Stimulated activated CD4-positive, alpha-beta T cell treated with anti-CD3 and anti-CD28 coated beads, Interleukin-4, amount 100 ng/mL, for 4 hours (primary cell): ENCODE measurements at places on chromosomes 7 and 10.

DNA sequence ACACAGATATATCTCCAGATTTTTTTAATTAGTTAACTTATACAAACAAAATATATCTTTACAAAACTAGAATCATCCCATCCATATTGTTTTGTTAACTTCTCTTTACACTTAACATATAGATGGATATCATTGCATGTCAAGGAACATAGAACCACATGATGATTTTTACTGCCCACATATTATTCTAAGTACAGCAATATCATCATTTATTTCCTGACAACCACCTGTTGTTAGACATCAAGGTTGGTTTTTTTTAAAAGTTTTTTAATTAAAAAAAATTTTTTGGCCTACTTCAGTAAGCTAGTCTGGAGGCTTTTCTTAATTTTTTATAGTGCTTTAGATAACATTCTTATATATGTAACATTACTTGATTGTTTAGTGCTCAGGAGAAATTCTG, 38.9 kb upstream of the BAMBI start:
- DNase-seq, result no peak

GRCh38 chr7:112400141-112400540, 50.1 kb upstream of the IFRD1 start:
- DNase-seq, result no peak

DNA sequence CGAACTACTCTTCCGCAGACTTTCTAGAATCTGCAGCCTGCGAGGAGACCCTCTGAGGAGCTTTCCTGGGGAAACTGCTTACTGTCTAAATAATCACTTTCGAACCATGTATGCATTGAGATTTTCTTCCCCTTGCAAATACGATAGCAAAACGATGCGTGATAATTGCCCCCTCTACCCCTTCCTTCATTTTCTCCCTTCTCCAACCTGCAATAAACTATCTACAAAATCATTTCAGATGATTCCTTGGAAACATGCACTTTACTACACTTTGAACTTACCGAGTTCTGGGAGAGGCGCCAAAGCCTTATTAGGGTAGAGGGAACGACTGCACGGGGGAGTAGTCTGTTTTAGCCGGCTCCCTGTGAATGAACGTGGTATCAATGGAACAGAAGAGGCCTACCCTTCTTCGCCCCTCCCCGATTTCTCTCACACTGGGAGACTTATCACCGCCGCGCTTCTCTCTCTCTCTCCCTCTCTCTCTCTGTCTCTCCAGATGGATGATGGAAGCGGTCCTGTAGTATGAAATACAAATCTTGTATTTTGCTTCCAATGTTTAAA, at the start of gene FGFBP3:
Gene FGFBP3, minus strand, starts transcription at position 370 of the 561 bp plus-strand sequence. CDS start 517 bp downstream, outside the sequence.
- DNase-seq, result no peak

GRCh38 chr7:158047391-158048059, 540.1 kb downstream of the PTPRN2 start:
- no peak for DNase-seq

DNA sequence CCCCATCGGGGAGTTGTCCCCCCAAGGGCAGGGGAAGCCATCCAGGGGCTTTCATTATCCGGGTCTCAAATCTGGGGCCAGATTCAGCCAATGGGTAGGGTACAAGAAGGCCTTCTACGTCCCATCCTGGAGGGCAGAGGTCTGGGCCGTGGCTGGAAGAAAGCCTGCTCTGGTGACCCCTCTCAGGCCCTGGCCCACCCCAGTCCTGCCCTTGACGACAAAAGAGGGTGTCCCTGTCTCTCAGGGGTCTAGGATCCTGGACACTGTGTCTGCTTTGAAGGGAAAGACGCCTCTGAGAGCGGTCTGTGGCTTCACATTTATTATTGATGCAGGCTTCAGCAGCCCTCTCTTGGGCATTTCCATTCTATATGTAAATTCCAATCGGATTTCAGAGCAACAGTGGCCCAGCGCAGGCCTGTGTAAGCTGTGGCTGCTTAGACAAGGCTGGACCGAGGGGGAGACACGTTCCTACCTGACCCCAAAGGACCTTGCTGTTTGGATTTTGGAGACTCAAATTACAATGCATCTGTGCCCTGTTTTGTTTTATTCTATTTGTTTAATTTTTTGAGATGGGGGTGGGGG, 83.2 kb upstream of the BAIAP2L1 start:
- DNase-seq, result no peak

DNA sequence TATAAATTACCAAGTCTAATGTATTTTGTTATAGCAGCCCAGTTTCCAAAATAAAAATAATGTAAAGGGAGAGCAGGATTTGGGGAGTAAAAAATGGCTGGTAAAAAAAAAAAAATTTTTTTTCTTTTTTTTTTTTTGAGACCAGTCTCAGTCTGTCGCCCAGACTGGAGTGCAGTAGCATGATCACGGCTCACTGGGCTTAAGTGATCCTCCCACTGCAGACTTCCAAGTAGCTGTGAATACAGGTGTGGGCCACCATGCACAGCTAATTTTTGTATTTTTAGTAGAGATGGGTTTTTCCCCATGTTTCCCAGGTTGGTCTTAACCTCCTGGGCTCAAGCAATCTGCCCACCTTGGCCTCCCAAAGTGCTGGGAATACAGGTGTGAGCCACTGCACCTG, 4.8 kb upstream of the LSM8 start:
- no peak for DNase-seq

DNA sequence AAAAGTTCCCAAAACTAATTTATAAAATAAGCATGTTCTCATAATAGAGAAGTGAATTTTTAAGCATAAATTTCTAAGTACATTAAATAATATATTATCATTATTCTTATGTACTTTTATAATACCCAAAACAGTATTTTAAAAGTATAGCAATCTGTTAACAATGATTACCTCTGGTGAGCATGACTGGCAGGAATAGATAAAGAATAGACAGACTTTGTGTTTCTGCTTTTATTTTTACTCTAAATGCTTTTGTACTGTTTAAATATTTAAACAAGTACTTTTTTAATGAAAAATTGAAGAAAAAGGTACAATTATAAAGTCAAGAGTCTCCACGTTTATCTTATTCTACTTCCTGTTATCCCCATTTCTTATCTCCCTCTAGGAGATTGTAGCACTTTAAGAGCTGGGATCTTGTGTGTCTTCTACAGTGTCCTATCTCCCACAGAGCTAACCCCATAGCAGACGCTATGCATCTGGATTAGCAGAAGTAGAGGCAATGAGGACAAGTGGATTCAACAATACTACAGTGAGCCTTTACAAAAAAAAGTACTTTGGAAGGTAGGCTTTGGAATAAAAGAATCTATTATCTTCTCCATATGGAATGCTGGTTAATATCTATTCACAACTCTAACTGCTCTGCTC, 42.9 kb downstream of the IDE start:
- no peak for DNase-seq

GRCh38 chr7:35249537-35249907, 4.4 kb downstream of the TBX20 start:
- no peak for DNase-seq

DNA sequence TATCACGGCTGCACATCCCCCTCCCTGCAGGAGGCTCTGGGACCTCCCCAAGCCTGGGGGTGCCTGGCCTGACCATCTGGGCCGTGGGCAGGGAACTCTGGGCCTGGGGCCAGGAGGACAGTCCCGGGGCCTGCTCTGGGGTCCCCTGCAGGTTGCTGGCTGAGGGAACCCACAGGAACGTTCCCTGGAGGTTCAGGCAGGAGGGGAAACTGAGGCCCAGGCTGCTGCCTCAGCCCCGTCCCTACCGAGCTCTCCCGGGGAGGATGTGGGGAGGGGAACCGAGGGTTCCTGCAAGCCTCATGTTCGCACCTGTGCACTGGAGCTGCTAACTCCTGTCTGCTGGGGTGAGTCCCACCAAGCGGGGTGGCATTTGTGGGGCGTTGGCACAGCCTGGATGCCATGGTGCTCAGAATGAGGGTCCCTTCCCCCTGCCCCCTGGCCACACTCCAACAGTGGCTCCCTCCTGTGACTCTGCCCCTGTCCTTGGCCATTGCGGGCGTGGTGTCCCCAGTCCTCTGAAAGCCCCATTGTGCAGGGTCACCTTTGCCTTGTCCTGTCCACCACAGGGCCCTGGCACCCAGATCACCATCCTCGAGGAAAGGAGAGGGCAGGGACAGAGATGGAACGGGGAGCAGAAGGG, 9.4 kb downstream of the ELFN1 start:
- DNase-seq, result no peak

- DNase-seq, result no peak
Observed at GRCh38 chr7:55966851-55967250, 2.5 kb downstream of the NIPSNAP2 start.

GRCh38 chr7:16657656-16658279, 11.8 kb downstream of the BZW2 start:
- no peak for DNase-seq

DNA sequence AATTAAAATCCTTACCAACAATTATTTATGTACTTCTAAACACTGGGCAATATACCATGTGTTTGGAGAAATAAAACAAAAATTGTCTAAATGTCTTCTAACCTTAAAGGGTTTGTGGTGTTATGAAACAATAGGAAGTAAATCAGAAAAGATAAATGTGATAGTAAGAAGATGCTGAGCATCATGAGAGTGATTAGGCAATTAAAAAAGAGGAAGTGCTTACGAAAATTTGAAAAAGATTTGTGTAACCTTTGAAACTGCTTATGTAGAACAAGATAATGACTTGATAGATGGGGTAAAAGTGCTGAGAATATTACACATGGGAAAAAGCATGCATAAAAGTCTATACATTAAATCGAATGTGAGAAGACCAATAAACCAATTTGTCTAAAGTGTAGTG, 573.4 kb upstream of the CNTNAP2 start:
- no peak for DNase-seq

DNA sequence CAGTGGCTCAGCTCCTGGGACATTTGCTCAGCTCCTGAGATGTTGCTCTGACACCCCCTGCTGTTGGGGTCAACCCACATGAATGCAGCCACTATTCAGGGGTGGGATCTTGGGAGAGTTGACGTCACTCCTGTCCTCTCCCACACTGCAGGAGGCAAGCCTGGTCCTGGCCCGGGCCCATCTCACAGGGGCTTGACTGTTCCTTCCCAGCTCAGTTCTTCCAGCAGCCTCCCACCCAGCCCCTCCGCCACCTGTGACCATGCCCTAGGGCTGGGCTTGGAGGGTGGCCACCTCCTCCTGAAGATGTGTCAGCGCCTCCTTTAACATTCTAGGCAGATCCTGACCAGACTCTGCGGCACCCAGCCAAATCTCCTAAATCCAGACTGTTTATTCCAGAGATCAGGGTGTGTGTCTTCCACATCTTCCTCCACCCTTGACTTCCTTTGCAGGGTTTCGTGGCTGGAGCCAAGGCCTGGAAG, 19.1 kb upstream of the OPALIN start:
- no peak for DNase-seq

DNA sequence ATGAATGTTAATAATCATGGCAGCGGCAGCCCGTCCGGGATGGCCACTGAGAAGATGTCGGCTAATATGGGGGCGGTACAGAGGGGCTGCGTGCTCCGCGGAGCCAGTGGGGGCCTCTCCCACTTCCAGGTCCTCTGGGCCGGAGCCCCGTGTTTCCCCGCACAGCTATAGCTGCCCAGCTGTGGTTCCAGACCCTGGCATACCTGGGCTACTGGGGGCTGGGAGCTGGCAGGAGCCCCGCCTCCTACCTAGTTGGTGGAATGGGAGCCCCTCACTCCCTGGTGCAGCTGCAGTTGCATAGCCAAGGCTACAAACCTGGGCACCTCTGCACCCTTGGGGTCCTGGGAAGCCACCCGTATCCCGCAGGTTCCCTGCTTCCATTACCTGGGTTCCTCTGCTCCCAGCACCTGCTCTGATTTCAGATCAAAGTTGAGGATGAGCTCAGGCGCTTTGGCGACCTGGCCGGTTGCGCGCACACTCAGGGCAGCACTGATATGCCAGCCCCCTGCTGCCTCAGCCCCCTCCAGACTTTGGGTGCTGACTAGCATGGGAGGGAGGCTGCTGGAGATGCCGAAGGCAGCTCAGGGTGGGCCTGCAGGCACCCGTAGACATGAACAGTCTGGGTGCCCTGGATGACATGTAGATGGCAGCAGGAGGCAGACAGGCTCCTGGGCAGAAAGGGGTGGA, 236.5 kb upstream of the SEMA3D start:
- no peak for DNase-seq

- no peak for DNase-seq
Observed at GRCh38 chr7:131869169-131869844, 312.9 kb upstream of the PODXL start.

DNA sequence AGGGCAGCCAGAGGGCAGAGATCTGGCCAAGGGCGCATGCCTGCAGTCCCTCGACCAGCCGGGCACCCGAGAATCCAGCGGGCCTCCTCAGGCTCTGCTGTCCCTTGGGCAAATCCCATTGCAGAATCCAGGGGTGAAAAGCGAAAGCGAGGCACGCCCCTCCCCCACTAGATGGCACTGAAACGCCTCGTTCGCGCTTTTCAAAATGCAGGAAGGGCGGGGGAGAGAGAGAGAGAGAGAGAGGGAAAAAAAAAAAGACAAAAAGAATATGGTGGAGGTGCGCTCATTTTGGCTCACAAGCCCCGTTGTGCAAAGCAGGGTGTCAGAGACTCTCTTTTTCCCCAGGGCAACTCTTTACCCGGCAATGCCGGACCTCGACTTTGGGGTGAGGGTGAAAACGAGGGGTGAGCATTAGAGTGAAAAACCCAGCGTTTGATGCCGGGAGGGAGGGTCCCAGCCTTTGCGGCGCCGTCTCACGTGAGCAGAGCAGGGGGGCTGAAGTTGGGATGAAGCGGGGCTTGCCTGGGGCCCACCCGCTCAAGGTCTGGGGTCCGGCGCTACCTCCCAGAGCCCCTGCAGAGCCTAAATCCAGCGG, 2.5 kb upstream of the TMEM178B start:
- peak; percentile 24 for DNase-seq

DNA sequence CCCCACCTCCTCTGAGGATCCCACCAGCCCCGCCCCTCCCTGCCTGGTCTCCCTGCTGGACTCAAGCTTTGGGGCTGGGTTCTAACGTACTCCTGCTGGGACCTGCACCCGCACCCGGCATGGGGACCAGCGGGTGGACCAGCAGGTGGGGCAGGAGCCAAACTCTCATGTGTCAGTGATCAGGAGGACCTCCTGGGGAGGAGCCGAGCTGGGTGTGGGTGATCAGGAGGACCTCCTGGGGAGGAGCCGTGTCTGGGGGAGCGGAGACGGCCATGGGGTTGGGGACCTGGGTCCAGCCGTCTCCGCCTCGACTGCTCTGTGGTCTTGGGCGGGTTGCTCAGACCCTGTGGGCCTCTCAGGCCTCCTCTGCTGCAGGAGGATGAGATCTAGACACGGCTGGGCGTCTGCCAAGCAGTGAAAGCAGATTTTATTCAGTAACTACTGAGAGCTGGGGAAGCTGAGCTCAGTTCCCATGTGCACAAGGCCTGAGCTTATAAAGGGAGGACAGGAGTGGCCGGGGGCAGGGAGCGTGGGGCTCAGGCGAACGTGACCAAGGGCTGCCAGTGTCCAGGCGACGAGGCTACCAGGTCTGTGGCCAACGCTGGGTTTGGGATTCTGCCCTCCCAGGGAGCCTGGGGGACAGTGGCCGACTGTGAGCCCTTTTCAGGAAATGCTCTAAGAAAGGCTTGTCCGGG, 33.6 kb upstream of the UTF1 start:
- no peak for DNase-seq

- no peak for DNase-seq
Observed at GRCh38 chr10:85888004-85888403, 478.6 kb downstream of the GRID1 start.

DNA sequence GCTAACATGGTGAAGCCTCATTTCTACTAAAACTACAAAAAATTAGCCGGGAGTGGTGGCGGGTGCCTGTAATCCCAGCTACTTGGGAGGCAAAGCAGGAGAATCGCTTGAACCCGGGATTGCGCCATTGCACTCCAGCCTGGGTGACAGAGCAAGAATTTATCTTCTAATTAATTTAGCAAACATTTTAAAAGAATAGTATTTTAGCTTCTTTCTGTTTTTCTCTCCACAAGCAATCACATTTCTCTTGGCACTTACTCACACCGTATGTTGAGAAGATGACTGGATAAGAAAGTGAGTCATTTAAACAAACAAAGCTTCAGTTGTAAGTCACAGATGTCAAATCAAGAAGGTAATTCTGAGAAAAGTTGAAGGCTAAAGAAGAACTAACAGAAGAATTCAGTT, 264.0 kb downstream of the ARL4A start:
- DNase-seq, result no peak
